ENCODE measurements at places on chromosomes 4 and X. TPM values are rescaled to one million over a fixed set of nuclear protein-coding genes. Genes with fewer than 3 reads are reported as not detected.

The MAGEC1 gene
- total RNA-seq, result not detected

The GRPR gene
- total RNA-seq, result not detected

The ATP2B3 gene
- total RNA-seq, result not detected

The RAB40A gene
- total RNA-seq, result 0.25 TPM

All from left lobe of liver (tissue), 2 donors.